PC-9 (cell line): ENCODE measurements at places on chromosomes 2 and 18. TPM values are rescaled to one million over a fixed set of nuclear protein-coding genes. Genes with fewer than 3 reads are reported as not detected.

DNA sequence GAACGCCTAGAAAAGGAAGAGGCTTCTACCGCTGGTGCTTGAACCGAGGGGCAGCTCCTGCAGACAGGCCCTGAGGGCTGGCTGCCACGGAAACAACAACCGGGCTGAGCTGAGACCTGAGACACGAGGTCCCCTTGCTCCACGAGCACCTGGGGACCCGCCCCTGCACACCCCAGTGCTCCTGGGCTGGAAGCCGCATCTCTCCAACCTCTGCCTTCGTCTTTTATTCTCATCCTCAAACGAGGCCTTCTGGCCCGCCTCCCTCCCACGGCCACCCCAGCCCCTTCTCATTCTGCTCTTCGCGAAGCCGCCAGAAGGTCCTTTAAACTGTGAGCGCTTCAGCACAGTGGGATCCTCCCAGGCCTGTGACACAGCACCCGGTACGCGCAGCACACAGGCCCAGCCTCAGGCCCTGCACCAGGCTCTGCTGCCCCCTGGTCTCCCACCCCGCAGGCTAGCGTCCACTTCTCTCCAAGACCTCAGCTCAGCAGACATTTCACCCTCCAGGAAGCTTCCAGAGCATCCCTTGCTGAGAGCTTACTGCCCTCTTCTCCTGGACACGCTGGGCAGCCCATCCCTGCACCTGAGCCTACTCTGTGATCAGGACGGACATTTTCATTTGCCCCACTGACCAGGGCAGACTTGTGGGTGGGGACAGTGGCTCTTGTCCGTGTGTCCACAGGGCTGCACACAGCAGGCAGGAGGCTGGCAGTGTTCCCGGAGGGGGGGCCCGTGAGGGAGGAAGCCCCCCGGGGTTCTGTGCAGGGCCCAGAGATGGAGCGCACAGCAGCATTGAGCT is 149.7 kb downstream of the PXDN start:
- H3K4me3 ChIP-seq, result no peak overlapping the region
- H3K36me3 ChIP-seq, result no peaks in the 10 kb centered on the region
- H3K27me3 ChIP-seq, result peaks cover 7% of the 10 kb centered on the region; the same call in 1 of the 2 replicates
- H3K27ac ChIP-seq, result peak overlapping the region; percentile 38
- H3K4me1 ChIP-seq, result peaks cover 33% of the 10 kb centered on the region

DNA sequence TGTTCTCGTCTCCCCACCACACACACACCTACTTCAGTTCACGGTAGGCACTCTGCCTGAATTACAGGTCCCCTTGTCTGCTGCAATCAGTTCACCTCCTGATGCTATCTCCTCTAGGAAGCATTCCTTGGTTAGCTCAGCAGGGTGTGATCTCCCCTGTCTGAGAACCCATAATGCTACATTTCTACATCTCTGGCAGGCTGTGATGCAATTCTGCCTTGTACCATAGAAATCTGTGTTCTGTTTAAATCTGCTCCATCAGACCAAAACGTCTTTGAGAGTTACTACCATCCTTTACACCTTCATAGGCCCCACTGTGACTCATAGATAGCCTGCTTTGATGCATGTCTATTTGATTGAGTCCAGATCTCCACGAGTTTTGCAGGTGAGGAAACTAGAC is 103.9 kb downstream of the TTC32 start:
- no peaks in the 10 kb centered on the region for H3K27me3 ChIP-seq
- H3K4me3 ChIP-seq, result no peak overlapping the region
- no peaks in the 10 kb centered on the region for H3K36me3 ChIP-seq
- H3K4me1 ChIP-seq, result peaks cover 48% of the 10 kb centered on the region

- H3K27ac ChIP-seq, result no peak overlapping the region
- H3K4me3 ChIP-seq, result no peak overlapping the region
- no peaks in the 10 kb centered on the region for H3K36me3 ChIP-seq
- DNase-seq, result no peak
- H3K4me1 ChIP-seq, result no peaks in the 10 kb centered on the region
- no peaks in the 10 kb centered on the region for H3K27me3 ChIP-seq
These were observed 1118.3 kb upstream of the DDX18 start for GRCh38 chr2:116696223-116696622.

The SCN1A gene
- not detected in 2 replicates for total RNA-seq

The TYMS gene
- total RNA-seq, result 138 and 149 TPM in 2 replicates

The ERICH2 gene
- 1.7 and 2.0 TPM in 2 replicates for total RNA-seq
